Stimulated activated CD4-positive, alpha-beta T cell treated with anti-CD3 and anti-CD28 coated beads, TNF-alpha, amount 100 ng/mL, for 48 hours (primary cell): ENCODE measurements at places on chromosomes 7 and 10.

GRCh38 chr7:91582799-91583477 is 297.6 kb downstream of the MTERF1 start:
- no peak for DNase-seq

GRCh38 chr10:63236113-63236935 is 103.2 kb downstream of the NRBF2 start:
- DNase-seq = no peak

- no peak for DNase-seq
These were observed 15.1 kb upstream of the ELN start for GRCh38 chr7:74012842-74013249.

DNA sequence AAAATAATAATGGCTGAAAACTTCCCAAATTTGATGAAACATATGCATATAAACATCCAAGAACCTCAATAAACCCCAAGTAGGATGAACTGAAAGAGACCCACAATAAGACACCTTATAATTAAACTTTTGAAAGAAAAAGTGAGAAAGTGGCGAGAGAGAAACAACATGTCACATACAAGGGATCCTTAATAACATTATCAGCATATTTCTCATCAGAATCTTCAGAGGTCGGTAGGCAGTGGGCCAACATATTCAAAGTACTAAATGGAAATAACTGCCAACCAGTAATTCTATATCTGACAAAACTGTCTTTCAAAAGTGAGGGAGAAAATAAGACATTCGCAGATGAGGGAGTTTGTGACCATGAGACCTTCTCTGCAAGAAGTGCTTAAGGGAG is 16.6 kb upstream of the CCDC6 start:
- no peak for DNase-seq

GRCh38 chr7:48875045-48875916 is 49.1 kb upstream of the CDC14C start:
- DNase-seq = no peak

DNA sequence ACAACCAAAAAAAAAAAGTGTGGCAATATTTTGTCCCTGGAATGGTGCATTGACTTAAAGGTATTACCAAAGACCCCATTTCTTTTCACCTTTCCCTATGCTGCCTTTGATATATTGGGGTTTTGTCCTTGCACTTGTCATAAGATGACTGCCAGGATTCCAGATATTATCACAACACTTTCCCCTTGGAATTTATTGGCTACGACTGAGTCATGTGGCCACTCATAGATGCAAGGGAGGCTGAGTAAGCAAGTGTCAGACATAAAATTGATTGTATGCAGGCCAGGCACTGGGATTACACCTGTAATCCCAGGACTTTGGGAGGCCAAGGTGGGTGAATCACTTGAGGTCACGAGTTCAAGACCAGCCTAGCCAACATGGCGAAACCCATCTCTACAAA is 83.6 kb downstream of the PPP1R3C start:
- DNase-seq = no peak

GRCh38 chr10:102630663-102631062 is 13.6 kb upstream of the TRIM8 start:
- DNase-seq = no peak

GRCh38 chr10:101079874-101080273 is 18.1 kb downstream of the KAZALD1 start:
- no peak for DNase-seq
